OCI-LY7 (cell line): ENCODE measurements at places on chromosomes 6 and 20. TPM values are rescaled to one million over a fixed set of nuclear protein-coding genes. Genes with fewer than 3 reads are reported as not detected.

The MOXD1 gene
- total RNA-seq, result 0.20 and 0.74 TPM in 2 replicates

The MC3R gene
- total RNA-seq, result not detected in 2 replicates

The COX4I2 gene
- total RNA-seq, result not detected in 2 replicates

The JAG1 gene
- total RNA-seq, result 0.67 and 1.7 TPM in 2 replicates

The LIN28B gene
- not detected in 2 replicates for total RNA-seq

The MUC21 gene
- not detected in 2 replicates for total RNA-seq

The TMEM217 gene
- 0.34 TPM in 1 of 2 replicates, not detected in the other for total RNA-seq

The VSX1 gene
- total RNA-seq, result not detected in 2 replicates

The SMLR1 gene
- total RNA-seq, result not detected in 2 replicates
